Choroid plexus epithelial cell (primary cell): ENCODE measurements at places on chromosomes 3 and 15.

DNA sequence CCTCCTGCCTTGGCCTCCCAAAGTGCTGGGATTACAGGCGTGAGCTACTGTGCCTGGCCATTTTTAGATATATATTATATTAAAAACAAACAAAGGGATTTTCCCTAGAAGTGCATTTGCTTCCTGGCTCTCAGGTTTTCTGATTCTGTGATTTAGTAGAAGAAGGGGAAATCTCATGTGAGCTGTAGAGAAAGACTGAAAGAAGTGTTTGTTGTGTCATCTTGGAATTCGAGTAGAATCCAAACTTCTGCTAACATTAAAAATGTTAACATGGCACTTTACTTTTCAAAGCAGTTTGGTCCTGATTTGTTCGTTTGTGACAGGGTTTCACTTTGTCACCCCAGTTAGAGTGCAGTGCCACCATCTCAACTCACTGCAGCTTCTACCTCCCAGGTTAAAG is 34.9 kb downstream of the IQGAP1 start:
- DNase-seq: no peak

- DNase-seq: no peak
These were observed 19.6 kb downstream of the DUOX2 start for GRCh38 chr15:45094358-45094730.

GRCh38 chr3:195259154-195259474 is 11.8 kb downstream of the XXYLT1 start:
- DNase-seq: peak; percentile 61

- peak; percentile 43 for DNase-seq
These were observed 4.3 kb downstream of the LRRFIP2 start for GRCh38 chr3:37170060-37170459.

DNA sequence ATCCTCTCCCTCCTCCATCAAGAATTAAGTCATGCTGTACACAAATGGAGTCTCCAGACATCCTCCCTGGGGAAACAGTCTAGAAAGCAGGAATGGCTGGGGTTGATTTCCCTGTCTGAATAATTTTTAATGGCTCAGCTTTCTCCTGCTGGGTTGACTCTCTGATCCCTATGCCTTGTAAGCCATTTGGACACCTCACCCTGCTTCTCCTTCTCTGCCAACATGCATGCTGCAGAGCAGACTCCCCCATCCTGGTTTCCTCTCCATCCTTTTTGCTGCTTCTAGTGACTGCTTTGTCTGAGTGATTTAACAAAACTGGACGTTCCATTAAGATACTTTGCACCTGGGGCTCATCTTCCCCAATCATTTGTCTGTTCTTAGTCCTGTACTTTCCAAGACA is 22.2 kb downstream of the SV2B start:
- DNase-seq: no peak
